Tibial nerve (tissue), 4 donors: ENCODE measurements at places on chromosomes 11 and 22. TPM values are rescaled to one million over a fixed set of nuclear protein-coding genes. Genes with fewer than 3 reads are reported as not detected.

DNA sequence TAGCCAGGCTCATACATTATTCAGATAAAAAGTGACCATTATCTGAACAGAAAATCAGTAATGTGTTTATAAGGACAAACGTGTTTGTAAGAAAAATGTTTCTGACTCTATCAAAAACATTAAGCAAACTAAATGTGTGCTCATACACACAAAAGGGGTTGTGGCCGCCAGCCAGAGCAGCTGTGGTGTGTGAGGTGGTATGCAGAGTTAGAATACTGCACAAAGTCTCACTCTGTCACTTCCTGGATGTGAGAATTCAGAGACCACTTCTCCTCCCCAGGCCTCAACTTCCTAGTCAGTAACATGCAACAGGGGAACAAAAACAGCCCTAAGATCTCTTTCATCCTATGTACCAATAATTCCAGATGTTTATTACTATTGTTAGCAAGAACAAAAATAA is 9.4 kb downstream of the OR5B21 start:
- DNase-seq, result no peak

DNA sequence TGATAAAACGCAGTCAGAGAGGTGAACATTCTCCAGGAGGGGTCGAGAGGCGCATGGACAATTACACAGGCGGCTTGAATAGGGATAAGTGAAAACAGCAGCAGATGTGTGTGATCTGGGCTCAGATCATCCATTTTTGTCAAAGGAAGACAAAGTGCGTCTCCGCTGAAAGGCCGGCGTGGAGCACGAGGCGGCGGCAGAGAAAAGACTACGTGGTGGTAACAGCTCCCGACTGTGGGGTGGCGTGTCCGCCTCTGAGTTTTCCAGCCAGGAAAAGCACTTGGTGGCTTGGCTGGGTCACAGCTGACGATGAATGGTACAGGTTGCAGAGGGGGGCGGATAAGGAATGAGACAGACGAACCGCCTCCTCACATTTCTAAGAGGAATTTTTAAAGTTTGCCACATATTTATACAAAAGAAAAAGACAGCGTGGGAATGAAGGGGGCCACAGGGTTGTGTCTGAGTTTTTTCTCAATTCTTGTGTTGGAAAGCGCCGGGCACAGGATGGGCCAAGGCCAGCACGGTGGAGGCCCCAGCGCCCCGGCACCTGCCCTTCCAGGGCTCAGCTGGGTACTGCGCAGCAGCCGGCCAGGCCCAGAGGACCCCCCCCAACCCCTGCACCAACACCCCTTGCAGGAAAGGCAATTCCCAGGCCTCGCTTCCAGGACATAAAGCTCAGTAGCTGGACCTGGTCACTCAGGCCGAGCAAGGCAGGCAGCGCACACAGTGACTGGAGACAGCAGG is 80.4 kb downstream of the TRMU start:
- DNase-seq, result no peak

GRCh38 chr11:27310707-27311106 is 52.3 kb downstream of the CCDC34 start:
- no peak for DNase-seq

Gene GNAZ
- 19.2 TPM for total RNA-seq

Gene IFITM1
- 216 TPM for total RNA-seq

Gene RAG1
- 0.39 TPM for total RNA-seq

Gene WNT7B
- not detected for total RNA-seq

DNA sequence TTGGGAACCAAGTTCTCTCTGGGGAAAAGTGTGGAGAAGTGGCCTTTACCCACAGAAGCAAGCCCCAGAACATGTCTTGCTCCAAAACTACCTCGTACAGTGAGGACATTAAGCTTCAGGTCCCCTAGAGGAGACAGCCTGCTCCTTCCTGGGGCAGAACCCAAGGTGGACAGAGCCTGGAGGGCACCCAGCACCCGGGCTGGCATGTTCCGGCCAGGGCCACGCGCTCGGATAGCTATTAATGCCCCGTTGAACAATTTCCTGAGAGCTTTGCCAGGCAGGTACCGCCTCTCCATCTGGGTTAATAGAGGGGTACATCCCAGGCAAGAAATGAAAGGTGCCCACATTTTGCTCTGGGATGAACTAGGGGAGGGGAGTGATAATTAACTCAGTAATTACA is 169.0 kb upstream of the GRK3 start:
- no peak for DNase-seq

Gene OR52E6
- not detected for total RNA-seq

Gene TUB
- 13.2 TPM for total RNA-seq

- no peak for DNase-seq
Measured at GRCh38 chr22:44438056-44438455, 60.0 kb downstream of the RTL6 start.

- DNase-seq, result no peak
Measured at GRCh38 chr11:11250470-11250869, 102.6 kb downstream of the CSNK2A3 start.

- DNase-seq, result peak; percentile 38
Measured at GRCh38 chr11:79244241-79244772, 196.5 kb downstream of the TENM4 start.

Gene TESMIN
- total RNA-seq, result not detected

Gene LINC01488
- total RNA-seq, result not detected

GRCh38 chr11:93249459-93250220 is 51.8 kb upstream of the SLC36A4 start:
- no peak for DNase-seq

DNA sequence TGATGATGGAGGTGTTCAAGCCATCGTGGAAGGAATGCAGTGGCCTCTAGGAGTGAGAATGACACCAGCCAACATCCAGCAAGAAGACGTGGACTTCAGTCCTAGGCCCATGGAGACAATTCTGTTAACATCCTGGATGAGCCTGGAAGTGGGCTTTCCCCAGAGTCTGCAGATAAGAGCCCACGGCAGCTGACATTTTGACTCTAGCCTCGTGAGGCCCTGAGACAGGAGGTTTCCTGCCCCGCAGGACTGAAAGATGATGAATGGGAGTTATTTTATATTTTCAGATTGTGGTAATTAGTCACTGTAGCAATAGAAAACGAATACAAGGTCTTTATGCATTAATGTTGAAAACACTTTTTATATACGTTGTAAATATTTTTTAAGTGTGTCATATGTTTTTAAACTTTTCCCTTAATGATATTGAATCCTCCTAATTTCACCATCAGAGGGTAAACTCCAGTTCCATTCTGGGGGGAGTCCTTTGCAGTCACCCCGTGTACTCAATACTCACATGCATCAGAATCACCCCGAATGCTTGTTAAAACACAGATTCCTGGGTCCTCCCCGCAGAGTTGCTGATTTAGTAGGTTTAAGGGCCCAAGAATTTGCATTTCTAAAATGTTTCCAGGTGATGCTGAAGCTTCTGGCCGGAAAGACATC is 570 bp upstream of the TPCN2 start:
- DNase-seq, result no peak

DNA sequence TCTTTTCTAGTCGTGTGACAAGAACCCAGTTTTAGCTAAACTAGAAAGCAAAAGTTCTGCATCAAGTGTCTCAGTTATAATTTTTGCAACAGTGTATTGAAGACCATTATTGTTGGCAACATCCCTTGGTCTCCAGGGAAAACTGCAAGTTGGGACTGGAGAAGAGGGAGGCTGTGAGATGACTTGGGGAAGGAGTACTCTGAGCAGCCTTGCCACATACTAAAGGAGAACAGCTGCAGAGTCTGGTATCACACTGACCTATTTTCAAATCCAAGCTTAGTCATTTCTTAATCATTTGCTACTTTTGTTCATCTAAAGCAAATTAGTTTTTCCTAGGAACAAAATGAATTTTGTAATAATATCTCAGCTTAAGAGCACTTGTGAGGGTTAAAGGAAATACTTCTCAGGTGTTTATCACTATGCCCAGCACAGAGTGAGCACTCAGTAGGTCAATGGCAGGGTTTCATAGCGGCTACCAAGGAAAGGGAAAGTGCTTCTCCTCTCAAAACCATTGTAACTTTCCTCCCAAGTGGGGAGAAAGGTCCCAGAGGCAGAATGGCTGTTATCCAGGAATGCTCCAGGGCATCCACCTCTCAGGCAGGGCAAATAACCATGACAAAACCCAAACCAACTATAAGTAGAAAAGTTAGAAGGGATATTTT is 247.1 kb downstream of the C11orf87 start:
- no peak for DNase-seq

- DNase-seq, result no peak
Measured at GRCh38 chr11:69243496-69244200, 50.3 kb upstream of the MYEOV start.

GRCh38 chr22:20106849-20107237 is 9.1 kb upstream of the RANBP1 start:
- no peak for DNase-seq

Gene ALDH3B2
- not detected for total RNA-seq

GRCh38 chr11:110362971-110363509 is 66.6 kb upstream of the RDX start:
- DNase-seq, result no peak

GRCh38 chr11:112831969-112832766 is 129.1 kb upstream of the NCAM1 start:
- no peak for DNase-seq

DNA sequence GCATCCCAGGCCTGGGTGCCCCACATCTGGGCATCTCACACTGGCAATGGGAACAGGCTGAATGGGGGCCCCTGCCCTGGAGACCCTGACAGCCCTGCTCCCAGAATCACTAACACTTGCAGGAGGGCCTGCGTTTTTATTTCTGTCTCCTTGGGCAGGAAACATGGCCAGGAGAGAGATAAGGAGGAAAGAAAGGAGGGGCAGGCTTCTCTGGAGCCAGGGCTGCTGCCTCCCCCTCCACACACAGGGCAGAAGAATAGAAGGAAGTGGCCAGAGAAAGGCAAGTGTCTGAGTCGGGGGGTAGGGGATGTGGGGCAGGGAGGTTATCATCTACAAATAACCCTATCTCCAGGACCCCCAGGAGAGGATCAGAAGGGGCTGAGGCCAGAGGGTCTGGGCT is 25.5 kb upstream of the TSPAN18 start:
- no peak for DNase-seq
